ENCODE measurements at places on chromosomes 7 and 10.

DNA sequence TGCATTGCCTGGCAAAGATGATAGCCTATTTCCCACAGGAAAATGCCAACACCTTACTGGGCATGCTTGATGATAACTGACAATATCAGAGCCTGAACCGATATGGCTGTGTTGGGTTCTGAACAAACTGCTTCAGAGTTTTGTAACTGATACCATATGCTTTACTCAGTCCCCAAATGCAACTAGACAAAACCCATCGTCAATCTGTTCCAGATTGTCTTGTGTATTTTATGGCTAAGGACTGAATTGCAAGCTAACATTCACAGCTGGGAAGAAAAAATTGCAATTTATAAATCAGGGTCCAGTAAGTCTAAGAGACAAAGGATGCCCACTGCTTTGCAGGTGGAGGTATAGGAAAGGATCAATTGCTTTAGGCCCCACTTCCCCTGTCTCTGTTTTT is 116.8 kb upstream of the WNT16 start:
- DNase-seq, result no peak

- no peak for DNase-seq
These were observed 60.5 kb upstream of the BET1 start for GRCh38 chr7:94064541-94065191.

DNA sequence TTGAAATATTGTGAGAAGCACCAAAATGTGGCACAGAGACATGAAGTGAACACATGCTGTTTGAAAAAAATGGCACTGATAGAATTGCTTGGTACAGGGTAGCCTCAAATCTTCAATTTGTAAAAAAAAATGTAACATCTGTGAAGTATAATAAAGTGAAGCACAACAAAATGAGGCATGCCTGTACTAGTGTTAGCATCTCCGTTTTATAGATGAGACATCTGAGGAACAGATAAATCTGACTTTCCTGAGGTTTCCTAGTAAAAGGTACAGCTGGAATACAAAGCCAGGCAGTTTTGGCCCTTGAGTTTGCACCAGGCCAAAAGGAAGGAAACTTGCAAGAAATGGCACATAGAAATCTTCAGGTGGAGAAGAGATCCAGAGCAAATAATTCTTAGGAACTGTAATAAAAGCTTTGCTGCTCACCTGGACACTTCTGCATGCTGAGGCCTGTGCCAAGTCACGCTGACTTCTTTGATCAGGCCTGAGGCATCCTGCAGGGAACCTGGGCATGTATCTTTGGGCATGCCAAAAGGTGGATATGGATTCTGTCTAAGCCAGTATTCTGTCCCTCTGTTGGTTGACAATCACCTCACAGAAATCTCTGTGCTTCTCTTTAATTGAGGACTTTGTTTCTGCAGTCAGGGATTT is 251.5 kb upstream of the PLPP4 start:
- no peak for DNase-seq

DNA sequence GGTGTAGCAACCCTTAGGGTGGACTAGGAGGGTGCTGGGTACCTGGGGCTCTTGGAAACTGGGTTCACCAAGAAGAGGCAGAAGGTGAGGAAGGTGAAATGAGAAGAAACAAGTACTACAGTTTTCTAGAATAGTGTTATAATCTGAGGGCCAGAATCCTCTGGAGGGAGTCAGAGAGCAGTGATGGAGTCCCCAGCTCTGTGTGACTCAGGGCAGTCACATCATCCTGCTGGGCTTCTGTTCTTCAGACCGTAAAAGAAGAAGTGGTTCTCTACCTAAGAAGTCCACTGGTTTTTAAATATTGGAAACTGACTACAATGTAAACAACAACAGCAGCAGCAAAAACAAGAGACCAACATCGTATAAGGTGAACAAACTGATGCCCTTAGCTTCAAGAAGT is 197.3 kb downstream of the PRPF18 start:
- no peak for DNase-seq

- DNase-seq, result no peak
These were observed 17.3 kb downstream of the ZNF777 start for GRCh38 chr7:149443523-149443922.

DNA sequence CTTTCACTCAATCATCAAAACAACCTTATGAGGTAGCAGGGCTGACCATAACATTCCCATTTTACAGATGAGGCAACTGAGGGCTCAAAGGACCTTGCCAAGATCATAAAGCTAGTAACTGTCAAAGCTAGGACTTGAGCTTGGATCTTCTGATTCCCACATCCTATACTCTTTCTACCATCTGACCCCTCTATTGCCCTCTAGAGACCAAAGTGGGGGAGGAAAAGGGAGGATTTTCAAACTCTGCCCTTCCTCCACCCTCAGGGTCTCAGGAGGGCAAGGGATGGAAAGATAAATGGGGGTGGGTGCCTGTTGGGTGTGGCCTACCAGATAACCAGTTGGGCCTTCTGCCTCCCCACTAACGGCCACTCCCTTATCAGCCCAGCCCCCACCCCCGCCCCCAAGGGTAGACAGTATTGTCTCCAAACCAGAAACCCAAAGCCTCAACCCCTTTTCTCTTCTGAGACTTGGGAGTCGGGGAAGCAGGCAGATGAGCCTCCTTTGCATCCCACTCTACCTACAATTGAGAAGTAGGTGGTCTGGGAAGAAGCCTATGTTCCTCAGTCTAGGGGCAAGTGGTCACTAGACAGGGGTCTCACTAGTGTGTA is 7.9 kb downstream of the LDB1 start:
- DNase-seq, result no peak

DNA sequence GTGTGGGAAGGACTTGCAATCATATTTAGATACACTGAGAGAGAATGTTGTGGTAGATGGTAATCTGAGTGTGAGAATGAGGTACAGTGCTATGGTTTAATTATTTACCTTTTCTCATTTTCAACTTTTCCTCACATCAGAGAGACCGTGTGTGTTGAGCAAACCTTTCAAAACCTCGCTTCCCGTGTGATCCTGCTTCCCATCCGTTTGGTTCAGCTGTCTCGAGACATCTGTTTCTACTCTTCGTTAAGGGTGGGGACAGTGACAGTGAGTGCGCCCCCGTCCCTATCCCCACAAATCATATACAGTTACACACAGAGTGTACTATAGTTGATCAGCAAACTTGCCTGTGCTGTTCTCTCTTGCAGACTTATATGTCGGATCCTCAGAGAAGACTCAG is 33.0 kb upstream of the NOBOX start:
- no peak for DNase-seq

- no peak for DNase-seq
These were observed 37.2 kb downstream of the EXOC4 start for GRCh38 chr7:133290041-133290440.

DNA sequence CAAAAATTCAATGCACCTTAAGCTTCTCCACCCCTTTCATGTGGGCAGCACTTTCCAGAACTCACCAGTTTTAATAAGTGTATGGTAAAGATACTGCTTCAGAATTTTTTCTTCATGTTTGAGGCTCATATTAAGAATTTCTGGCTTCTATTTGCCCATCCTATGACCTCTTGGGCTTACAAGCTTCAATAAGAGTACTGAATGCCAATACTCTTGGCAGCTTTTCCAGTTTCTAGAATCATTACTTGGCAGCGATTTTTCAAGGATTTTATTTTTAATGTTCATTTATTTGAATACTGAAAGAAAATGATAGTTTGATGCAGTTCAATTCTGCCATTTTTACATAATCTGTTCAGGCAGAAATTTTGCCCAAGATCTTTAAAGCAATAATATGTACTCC is 242.1 kb upstream of the KCND2 start:
- no peak for DNase-seq

DNA sequence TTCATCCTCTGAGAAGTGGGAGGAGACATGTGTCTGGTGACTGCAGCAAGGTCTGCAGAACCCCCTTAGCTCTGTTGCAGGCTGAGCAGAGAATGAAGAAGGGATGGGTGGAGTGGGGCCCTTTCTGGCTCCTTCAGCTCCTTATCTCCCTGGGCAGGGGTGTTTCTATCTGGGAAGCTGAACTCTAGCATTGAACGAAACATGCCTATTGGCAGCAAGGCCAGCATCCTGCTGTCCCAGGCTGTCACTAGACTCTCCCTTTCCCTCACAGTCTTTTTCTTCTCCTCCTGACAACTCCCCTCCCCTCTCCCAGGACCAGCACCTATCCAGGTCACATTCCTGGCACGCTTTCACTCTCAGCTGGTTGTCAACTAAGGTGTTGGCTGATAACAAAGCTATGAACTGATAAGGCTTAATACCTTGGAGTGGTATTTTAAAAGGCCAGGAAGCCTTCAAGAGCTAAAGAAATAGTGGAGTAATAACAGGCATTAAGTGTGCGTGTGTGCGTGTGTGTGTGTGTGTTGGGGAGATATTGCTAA is 128.8 kb upstream of the FZD8 start:
- no peak for DNase-seq

DNA sequence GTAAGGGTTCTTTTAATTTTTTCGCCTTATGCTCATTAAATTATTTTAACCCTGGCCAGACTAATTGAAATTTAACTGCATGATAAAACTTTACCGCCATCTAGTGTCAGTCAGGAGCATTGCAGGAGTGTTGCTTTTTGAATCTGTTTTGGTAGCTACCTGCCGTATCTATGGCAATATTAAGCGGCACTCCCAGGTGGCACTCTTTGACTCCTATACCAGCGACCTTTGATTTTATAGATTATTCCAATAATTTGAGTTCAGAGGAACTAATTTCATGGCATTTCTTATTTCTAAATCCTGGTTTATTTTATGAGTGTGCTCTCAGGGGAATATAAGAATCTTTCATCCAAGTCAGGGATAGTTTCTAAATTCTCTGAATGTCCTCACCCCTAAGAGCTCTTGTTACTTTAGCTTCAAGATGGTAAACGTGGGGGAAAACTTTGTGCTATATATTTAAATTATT is 198.9 kb downstream of the REEP3 start:
- peak; percentile 34 for DNase-seq

Measured in NCI-H2227 treated with DMSO at 0.1 percent for 48 hours (cell line).